Stimulated activated naive CD8-positive, alpha-beta T cell treated with anti-CD3 and anti-CD28 coated beads, Interleukin-15, Interleukin-2, amounts not matched to agents 100 U/mL and 50 U/mL, for 24 hours (primary cell): ENCODE measurements at places on chromosomes 5 and 9.

GRCh38 chr5:154342963-154343362, 102.8 kb upstream of the SAP30L start:
- no peak for DNase-seq

DNA sequence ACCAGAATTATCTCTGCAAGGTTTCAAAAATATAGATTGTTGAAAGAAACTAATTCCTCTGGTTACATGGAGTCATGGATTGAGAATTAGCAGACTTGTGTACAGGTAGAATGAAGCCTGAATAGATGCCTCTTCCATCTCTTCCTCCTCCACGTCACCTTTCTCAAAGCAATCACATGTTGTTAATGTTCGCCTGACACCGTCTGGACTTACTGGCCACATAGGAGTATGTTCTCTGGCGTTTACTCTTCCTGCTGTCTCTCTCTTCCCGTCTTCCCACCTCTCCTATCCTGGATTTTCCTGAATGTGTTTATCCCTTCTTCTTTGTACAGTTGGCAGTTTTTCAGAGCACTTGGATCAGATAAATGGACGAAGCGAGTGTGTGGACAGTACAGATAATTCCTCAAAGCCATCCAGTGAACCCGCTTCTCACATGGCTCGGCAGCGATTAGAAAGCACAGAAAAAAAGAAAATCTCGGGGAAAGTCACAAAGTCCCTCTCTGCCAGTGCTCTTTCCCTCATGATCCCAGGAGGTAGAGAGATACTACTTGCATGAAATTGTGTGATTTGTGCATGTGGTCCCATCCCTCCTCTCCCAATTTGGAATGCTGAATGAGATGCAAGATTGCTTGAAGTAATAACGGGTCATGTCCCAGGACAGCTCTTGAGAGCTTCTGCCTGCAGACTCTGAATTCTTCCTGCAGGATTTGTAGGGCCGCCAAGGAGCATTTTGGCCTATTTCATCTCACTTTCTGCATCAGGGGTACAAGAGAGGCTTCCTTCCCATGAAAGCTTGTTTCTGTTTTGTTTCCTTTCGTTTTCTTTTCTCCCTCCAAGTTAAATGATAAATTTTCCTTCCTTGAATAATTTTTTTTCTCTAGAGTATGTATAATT, 47.3 kb downstream of the CD180 start:
- DNase-seq, result no peak

DNA sequence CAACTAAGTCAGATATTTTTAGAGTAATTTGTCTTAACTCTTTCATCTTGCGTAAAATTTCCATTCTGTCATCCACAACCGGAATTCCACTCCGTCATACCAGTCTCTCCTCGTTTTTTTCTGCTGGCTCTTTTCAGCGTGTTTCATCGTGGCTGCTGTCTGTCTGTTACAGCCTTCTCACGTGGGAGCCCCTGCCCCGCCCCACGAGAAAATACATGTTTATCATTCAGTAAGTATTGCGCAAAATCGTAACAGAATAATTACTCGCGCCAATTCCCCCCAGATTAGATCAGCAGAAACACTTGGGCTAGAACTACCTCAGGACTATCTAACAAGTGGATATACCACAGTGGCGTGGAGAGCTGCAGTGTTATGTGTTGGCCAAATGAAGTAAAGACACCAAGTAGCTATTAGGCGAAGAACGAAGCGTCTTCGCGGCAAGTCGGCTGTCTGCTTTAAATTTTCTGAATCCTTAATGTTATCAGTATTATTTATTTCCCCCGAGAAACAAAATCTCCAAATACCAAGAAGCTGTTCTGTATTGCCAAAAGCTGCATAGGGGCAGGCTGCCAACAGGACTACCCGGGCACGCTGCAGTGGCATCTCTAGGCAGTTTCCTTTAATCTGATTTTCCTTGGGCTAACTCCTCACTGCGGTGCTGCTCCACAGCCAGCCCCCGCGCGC, 566 bp upstream of the FOCAD start:
- peak; percentile 44 for DNase-seq

DNA sequence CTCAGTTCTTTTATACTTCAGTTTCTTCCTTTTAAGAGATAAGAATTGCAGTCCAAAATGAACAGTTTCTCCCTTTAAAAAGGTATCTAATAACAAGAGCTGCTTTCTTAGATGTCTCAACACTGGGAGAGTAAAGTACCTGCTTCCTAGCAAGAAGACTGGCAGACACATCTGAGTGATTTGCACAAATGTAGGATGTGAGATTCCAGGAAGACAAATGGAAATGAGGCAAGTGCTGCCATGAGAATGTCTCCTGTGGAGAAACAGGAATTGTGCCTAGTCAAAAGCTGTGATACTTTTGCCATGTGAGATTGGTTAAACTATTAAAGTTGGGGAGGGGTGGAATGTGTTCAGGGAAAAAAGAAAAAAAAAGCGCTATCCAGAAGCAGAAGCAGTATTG, 159.1 kb downstream of the HTR1A start:
- DNase-seq, result no peak

DNA sequence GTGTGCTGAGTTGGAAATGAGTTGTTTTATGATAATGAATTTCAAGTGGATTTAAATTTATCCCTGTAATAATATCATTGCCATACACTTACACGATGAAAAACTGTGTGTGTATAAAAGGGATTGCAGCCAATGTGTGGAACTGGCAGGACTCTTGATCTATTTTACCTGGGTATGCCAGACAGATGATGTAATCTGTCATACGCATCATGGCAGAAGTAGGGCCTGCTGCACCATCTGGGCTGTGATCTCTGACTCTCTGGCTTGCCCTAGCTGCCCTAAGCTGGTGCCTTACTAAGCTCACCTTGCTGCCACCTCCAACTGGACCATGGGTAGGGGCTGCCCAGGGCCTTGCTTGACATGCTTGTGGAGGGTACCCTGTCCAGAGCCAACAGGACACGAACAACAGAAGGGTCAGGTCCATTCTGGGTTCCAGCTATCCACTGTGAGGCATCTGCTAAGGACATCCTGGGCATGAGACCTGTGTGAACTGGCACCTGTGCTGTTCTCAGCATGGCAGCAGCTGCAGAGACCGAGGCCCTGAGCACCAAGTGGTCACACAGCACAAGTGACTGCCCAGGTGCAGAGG, 184.2 kb downstream of the FSTL4 start:
- DNase-seq, result no peak

DNA sequence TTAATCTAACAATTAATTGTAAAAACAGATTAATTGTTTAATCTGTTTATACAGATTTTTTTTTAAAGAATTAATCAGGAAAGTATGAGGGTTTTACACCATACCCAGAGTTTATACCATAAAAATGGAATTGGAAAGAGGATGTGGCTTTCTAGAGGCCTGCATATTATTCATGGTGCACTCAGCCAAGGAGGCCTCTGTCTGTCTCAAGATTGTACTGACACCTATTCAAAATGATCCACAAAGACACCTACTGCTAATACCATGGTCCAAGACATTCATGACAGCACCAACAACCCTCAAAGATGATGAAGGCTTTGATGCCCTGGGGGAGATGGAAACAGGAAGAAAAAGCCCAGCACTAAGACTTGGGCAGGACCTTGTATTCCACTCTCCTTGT, 58.1 kb upstream of the MAST4 start:
- DNase-seq, result no peak

- no peak for DNase-seq
These were observed 28.1 kb downstream of the TARS1 start for GRCh38 chr5:33468775-33469435.

DNA sequence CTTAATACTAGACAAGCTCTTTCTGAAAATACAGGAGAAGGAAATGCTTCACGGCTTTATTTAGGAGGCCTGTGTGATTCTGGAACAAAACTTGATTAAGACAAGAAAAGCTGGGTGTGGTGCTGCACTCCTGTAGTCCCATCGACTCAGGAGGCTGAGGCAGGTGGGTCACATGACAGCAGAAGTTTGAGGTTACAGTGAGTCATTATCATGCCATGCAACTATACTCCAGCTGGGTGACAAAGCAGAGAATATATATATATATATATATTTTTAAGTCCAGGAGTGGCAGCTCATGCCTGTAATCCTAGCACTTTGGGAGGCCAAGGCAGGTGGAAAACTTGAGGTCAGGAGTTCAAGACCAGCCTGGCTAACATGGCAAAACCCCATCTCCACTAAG, 33.1 kb upstream of the SPIN1 start:
- no peak for DNase-seq

- DNase-seq, result no peak
These were observed 14.7 kb upstream of the OMD start for GRCh38 chr9:92438900-92439526.

DNA sequence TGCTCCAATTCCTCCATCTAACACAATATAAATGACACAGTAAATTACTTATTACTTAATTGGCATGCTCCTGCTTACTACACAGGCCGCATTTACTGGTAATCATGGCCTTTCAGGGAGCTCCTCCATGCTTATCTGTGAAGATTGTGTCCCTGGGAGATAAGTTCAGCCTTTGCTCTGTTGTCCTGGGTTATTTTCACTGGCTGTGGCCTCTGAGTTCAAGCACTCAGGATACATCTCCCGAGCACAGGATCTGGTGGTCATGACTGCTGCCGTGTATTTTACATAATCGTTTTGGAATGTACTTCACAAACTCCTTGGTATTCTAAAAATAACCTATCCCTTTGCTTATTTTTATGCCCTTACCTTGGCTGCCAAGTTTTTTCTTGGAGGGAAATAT, 215.7 kb downstream of the ICE1 start:
- DNase-seq, result no peak

DNA sequence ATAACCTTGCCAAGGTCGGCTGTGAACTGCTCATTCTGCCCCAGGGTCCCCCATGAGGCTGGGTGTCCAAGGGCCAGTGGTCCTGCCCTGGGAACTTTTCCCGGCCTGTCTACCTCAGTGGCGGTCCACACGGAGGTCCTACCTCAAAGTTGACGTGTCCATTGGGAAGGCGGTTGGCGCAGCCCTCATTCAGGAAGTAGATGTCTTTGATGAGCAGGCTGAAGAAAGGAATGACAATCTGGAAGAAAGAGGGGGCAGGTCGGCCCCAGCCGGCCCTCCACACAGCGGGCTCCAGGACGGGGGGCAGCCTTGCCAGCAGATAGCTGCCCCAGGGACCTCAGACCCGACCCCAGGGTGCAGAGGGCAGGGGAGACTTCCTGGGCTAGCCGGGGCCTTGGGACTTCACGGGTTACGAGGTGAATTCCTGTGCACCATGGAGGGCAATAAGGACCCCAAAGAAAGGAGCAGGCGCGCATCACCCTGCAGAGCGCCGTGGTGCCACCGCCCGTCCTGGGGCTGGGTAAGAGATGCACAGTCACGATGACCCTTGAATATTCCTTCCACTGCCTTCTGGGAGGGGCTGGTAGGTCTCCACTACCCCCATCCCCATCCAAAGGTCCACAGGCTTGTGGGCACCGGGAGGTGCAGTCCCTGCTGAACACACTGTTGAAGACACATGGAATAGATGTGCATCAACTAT, 42.9 kb upstream of the RNF130 start:
- no peak for DNase-seq

GRCh38 chr9:22009506-22009867, 382 bp upstream of the CDKN2B start:
- DNase-seq, result no peak

- DNase-seq, result no peak
These were observed 15.1 kb downstream of the BBLN start for GRCh38 chr9:128175102-128175563.

DNA sequence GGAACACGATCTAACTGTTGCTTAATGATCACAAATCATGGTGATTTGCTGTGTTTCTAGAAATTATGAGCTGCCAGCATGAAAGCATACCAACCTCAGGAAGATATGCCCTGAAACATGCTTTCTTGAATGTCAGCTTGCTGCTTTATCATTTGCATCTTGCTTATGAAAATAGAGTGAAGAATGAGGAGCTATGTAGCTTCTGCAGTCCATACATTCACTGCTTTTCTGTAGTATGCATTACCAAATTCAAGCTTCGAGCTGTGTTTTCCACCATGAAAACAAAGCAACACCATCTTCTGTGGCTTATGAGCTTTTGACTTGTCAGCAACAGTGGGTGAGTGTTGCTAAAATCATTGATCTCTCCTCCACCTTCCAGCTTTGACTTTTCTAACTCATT, 16.5 kb downstream of the F2RL2 start:
- DNase-seq, result no peak

DNA sequence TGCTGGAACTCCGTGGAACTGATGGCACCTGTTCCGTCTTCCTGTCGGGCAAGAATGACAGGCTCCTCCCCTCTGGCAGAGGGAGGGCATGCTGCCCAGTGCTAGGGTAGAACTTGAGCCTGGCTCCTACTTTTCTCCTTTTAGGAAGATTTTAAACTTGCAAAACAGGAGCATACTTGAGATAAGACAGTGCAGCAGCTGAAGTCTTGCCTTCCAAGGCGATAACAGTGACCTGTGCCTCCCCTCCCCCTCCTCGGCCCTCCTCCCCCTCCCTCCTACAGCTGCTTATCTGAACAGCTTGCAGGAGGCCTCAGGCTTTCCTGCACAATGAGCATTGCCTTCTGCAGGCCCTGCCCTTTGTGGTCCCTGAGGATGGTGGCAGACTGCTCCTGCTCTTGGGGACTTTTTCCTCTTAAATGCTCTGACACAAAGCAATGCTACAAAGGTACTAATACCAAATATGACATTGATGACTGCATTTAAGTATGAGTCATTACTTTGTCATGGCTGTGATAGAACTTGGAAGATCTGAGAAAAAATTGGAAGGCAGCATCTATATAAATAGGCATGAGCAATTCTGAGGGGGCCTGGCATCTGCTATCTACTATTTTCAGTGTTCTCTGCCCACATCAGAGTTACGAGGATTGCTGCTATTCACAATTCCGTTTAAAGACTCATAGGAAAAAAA, 2.0 kb downstream of the GADD45G start:
- DNase-seq, result peak; percentile 59

- no peak for DNase-seq
These were observed 135.6 kb downstream of the SEMA6A start for GRCh38 chr5:116438979-116439554.

DNA sequence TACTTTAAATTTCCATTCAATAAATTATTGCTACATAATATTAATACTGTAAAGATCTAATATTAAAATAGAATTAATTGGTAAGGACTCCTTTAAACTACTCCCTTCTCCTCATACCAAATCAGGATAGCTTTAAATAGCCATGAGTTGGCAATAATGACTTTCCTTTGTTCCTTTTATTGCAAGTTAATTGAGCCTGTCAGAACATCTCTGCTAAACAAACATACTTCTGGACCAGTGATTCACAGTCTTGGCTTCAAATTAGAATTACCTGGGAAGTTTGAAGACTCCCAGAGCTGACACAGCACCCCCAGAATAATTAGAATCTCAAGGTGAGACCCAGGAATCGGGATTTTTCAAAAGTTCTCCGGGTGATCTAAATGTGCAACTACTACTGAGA, 18.7 kb downstream of the C5orf58 start:
- no peak for DNase-seq

- no peak for DNase-seq
These were observed 45.6 kb upstream of the SLC44A1 start for GRCh38 chr9:105198865-105199264.

DNA sequence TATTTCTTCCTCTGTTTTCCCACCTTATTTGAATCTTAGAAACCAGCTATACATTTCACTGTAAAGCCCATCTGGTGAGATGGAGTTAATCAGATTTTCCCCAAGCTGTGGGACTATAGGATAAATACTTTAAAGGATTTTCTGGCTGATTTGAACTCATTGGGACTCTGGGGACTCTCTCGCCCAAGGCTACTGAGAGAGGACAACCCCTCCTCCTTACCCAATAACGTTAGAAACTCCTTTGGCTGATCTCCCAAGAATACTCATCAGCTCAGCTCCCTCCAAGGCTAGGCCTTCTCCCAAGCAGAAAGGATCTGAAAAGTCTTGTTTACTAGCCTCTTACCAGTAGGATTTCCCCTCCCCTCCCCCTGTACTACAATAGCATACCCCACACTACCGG, 1.5 kb upstream of the GLRA1 start:
- no peak for DNase-seq
